ENCODE measurements at places on chromosomes 16 and 17. TPM values are rescaled to one million over a fixed set of nuclear protein-coding genes. Genes with fewer than 3 reads are reported as not detected.

Gene PRDM7
- not detected for total RNA-seq

DNA sequence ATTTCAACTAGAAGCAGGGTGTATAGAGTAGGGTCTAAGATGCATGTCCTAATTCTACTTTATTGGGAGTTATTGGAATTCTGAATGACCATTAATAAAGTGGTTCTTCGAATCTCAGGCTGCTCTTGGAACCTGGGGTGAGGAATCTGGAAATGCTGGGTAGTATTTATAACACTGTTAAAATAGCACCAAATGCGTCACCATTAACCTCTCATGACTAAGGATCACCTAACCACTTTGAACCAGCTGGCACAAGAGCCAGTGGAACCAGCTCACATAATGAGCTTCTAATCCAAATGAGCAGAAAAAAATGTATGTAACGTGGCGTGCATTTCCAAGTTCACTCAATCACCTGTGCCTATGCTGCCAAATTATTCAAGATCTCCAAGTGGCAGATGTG, 281.7 kb downstream of the GRIN2A start:
- DNase-seq: no peak

GRCh38 chr16:68091380-68092261, 6.5 kb downstream of the NFATC3 start:
- DNase-seq: no peak

- no peak for DNase-seq
Observed at GRCh38 chr16:89189358-89190025, 10.8 kb downstream of the SLC22A31 start.

Gene SOX15
- 5.1 TPM for total RNA-seq

GRCh38 chr16:24255456-24256371, at the start of gene CACNG3:
Gene CACNG3 (plus strand): TSS chr16:24256335. CDS start chr16:24256755, 420 bp downstream.
- peak; percentile 56 for DNase-seq

GRCh38 chr17:13575466-13575865, 26.3 kb downstream of the HS3ST3A1 start:
- no peak for DNase-seq

DNA sequence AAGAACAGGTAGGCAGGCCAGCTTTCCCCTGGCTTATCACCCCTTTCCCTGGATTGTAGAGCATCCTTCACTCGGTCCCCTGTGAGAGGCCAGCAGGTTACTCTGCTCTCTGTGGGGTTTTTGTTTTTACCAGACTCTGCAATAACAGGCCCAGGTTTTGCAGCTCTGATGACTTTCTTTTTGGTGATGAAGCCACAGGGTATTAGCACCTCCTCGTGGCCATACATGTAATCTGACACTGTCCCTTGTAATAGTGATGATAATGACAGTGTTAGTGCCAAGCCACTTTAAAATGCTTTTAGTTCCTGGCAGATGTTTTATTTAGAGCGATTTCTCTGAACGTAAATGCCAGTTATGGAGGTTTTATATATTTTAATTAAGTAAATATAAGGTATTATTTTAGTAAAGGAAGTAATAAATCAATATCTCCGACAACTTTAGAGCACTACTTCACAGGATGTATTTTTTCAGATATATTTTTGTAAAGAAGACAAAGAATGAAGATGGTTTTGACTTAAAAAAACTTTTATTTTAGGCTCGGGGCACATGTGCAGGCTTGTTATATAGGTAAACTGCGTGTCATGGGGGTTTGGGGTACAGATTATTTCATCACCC, 38.0 kb upstream of the CPHXL start:
- no peak for DNase-seq

- DNase-seq: no peak
Observed at GRCh38 chr17:10139577-10139976, 58.8 kb downstream of the GAS7 start.

Gene SLC5A11
- total RNA-seq: not detected

DNA sequence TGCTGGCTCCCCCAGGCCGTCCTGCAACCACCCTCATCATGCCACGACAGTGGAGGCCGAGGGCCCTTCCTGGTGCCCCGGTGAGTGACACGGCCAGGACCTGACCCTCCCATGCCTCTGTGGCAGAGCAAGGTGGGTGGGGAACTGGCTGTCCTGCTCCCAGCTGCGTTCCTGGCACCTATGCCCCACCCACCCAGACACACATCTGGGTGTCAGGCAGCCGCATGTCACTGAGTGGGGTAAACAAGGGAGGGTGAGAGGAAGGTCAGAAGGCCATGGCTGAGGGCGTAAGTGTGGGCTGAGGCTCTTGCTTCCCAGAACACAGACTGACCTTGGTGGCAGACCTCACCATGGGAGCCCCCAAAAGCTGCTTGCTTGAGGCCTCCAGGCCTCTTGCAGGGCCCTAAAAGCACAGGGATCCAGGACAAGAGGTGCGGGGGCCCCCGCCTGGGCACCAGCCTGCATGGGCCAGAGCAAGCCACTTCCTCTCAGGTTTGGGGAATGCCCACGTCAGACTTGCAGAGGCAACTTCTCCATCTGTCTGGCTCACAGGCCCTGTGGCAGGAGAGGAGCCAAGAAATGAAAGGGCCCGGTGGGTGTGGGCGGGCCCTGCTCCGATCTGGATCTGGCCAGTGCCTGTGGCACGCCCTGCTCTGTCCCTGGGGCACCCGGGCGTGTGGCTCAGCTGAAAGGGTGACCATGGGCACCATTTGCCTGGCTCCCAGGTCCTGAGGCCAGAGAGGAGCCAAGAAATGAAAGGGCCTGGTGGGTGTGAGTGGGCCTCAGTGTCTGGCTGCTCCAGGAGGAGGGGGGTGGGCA, 3.9 kb upstream of the CCDC57 start:
- peak; percentile 81 for DNase-seq

DNA sequence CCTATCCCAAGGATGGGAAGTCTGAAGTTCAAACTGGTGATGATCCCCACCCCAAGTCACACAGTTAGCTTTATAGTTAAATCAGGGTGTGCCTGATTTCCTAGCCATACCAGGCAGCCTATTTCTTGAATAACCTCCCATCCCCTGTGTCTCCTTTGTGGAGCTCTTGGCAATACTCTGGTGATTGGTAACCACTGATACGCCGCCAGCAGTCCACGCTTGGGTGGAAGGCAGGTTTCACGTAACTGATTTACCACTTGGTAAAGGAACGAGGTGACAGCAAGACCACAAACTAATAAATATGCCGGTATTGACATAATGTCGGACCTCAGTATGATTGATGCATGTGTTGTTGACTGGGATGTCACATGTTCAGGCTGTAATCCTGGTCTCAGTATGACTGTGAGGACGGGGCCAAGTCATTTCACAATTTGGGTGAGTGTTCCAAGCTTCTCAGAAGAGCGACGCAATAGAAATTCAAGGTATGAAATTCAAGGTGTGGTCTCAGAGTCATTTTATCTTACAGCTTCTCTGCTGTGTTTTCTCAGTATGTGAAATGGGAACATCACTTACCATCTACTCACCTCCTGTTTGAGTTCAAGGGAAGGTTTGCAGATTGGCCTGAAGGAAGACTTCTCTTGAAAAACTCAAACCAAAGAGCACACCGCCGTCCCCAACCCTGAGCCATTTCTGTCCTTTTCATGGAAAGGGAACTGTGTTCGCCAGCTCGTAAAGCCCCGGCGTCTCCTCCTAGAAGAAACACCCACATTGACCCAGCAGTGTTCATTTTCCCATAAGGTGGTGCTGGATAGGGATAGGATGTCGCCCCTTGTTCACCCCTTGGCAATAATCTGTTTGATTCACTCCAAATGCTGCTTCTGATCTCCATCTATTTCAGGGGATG, 678.9 kb downstream of the WWOX start:
- DNase-seq: no peak

Gene ABCC12
- not detected for total RNA-seq

- no peak for DNase-seq
Observed at GRCh38 chr17:67841992-67842391, 16.7 kb downstream of the BPTF start.

GRCh38 chr17:10357768-10358167, 15.0 kb downstream of the MYH13 start:
- DNase-seq: no peak

GRCh38 chr17:68198931-68199836, 48.7 kb upstream of the AMZ2 start:
- DNase-seq: no peak

DNA sequence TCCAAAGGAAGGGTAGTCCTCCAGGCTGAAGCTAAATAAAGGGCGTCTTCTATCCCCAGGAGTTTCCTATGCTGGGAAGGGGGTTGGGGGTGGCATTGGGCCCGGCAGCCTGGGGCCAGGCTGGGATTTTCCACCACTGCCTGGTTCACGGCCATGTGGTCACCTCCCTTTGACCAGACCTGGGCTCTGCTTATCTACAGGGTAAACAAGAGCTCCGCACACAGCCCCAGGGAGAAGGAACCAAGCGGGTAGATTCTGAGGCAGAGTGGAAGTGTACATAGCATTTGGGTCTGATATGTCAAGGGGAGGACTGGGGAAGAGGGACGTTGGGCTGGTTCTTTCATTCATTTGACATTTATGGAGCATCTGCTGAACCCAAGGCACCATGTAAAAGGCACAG, 27.2 kb upstream of the TMEM220 start:
- no peak for DNase-seq

- no peak for DNase-seq
Observed at GRCh38 chr16:85227084-85227945, 115.0 kb upstream of the CIBAR2 start.

GRCh38 chr17:15884731-15885130, 60.2 kb upstream of the ADORA2B start:
- DNase-seq: no peak

Gene DGKE
- total RNA-seq: 16.8 TPM

DNA sequence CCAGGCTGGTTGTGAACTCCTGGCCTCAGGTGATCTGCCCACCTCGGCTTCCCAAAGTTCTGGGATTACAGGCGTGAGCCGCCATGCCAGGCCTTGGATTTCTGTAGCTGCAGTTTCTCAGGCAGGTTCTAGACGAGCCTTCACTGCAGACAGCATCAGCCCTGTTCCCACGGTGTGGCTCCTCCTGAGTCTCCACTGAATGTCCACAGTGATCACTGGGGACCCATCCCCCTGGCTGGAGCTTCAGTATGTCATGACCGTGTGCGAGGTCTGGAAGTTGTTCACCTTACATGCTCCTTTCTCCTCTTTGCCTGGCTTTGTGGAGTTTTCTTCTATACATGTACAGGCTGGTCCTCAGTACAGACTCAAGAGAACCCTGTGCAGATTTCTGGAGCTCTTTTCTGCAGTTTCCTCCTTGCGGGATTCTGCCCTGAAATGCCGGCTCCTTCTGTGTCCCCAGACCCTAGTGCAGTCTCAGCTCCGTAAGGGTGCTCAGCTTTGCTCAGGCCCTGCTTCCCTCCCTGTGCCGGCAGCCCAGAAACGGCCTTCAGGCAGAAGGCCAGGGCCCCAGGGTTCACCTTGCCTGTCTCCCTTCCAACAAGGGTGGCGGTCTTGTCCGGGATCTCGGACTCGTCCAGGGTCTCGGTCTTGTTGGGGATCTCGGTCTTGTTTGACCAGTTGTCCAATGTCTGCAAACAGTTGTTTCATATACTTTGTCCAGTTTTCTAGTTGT, 14.3 kb upstream of the FASN start:
- DNase-seq: no peak

GRCh38 chr17:66904760-66905624, 59.5 kb upstream of the CACNG4 start:
- no peak for DNase-seq

DNA sequence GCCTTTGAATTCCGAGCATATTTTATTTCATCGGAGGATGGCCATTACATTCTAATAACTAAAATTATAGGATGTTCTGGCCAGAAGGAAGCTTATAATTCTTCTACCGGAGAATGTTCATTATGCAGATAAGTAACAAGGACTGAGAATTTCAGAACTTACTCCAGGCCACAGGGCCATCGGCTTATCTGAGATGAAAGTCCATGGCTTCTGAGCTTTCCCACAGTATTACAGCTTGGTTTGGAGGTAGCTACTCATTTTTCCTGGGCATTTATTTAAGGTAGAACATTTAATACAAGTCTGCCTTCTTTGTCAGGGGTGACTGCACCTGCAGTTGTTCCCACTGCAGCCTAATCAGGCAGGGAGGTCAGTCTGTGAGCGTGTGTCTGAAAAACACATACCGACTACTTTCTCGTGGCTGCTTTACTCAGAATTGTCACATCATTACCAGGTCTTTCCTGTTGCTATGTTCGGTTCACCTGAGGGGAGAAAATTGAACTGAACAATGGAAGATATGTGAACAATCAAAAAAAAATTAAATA, 219.7 kb upstream of the CPHXL start:
- no peak for DNase-seq

Gene CORO6
- total RNA-seq: 21.5 TPM

Gene CDH13
- 7.5 TPM for total RNA-seq

GRCh38 chr16:10067406-10067805, 114.8 kb downstream of the GRIN2A start:
- no peak for DNase-seq

Gene FNDC8
- total RNA-seq: not detected

- no peak for DNase-seq
Observed at GRCh38 chr17:19610311-19610710, 38.2 kb upstream of the ALDH3A2 start.

Gene OR2C1
- total RNA-seq: 0.40 TPM

GRCh38 chr17:4515501-4515900, 16.8 kb downstream of the SPNS2 start:
- DNase-seq: no peak

DNA sequence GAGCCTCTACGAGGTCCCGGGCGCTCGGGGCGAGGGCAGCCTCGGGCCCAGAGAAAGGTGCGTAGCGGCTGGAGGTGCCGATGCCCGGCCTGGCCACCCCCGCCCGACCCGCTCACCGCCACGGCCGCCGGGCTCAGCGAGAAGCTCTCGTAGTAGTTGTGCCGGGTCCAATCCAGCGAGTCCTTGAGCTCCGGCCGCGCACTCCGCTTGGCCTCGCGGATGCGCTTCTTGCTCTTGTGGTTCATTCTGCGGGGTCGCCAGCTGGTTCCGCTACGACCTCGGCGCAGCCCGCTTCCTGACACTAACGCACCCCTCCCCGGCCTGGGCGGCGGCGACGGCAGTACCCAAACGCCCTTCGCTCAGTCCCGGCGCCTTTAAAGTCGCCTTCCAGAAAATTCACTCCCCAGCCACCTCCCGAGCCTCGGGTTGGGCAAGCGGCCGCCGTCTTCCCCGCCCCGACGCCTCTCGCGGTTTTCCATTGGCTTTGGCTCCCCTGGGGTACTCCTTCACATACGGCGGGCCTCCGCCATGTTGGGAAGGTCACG, at the start of gene JMJD6:
TSS of gene JMJD6 (minus strand) at position 376 of the 545 bp plus-strand sequence. CDS start at position 245, 131 bp downstream.
- DNase-seq: peak; percentile 97

- no peak for DNase-seq
Observed at GRCh38 chr17:63704259-63704576, 4.3 kb upstream of the LIMD2 start.
